ENCODE measurements at places on chromosomes 4 and X.

- DNase-seq = peak; percentile 76
Measured at GRCh38 chr4:101020956-101021355, 326.4 kb downstream of the PPP3CA start.

DNA sequence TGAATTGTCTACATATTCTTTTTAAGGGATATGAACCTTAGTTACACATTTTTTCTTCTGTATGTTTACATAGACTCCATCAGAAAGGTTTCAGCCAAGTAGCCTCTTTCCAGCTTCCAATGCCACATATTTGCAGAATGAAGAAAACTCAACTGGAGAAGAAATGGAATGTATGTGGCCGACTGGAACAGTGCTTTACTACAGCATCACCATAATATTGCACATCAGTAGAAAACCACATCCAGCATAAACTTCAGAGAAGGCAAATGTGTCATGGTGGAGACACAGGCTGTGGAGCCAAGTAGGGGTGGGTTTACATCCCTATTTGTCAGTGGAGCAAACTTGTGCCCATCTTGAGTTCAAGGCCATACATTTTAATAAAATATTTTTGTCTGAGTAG lies 204.8 kb upstream of the LDB2 start:
- peak; percentile 93 for DNase-seq

- DNase-seq = peak; percentile 15
Measured at GRCh38 chr4:154719087-154719486, 24.7 kb upstream of the LRAT start.

DNA sequence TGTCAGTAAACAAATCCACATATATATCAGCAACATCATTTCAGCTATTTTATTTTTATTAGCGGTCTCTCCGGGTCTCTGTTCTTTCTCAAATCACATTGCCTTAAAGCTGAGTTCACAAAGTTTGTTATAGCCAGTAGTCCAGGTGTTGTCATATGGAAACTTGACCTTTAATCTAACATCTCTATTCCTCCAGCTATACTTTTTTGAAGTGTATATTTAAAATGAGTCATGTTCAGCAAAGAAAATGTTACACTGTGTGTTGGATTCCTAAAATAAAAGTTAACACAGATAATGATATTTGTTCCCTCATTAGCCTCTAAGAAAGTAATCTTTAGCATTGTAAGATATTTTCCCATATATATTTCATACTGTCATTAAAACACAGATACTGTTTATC lies 63.6 kb downstream of the SMARCAD1 start:
- no peak for DNase-seq

DNA sequence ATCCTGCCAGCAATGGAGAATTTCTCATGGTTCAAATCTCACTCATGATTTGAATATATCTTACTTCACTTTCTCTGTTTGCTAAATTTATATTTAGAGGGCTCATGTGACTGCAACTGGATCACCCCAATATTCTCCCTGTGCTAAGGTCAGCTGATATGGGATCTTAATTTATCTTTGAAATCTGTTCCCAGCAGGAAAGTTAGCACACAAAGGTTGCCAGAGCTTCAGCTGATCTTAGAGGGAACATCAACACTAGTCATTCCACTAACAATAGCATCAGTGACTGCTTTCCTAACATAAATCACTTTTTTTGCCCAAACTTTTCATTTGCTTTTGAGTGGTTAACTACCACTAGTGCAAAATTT lies 1270.0 kb downstream of the ARAP2 start:
- DNase-seq = no peak

- no peak for DNase-seq
Measured at GRCh38 chr4:136861091-136861490, 671.2 kb downstream of the PCDH18 start.

DNA sequence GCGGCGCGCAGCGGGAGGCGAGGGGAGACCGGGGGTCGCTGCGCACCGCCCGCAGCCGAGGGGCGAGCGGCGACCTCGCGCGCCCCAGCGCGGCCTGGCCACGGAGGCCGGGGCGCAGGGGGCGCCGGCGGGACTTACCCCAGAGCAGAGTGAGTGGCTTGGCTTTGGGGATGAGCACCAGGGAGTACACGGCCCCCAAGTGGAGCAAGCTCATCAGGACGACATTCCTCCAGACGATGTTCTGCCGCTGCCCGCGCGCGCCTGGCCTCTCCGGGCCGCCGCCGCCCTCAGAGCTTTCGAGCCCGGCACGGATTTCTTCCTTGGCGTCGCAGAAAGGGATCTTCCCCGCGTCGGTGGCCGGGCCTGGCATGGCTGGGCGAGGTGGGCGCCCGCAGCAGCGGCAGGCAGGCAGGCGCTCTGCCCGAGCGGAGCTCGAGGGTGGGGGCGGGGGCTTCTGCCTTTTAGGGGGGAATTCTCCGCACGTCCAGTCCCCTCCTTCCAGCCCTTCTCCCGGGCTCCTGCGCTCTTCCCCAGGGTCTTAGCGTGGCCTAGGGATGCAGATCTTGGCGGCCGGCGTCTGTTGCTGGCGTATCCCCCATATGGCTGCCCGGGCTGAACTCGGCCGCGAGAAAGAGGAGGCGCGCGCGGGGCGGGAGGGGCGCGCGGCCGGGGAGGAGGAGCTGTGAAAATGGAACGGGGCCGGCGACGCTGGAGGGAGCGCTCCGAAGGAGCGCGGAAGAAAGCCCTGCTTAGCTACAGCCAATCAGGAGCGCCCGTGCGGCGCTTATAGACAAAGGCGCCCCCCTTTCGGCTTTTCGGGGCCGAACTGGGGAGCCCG lies at the start of gene SCD5:
SCD5 (minus strand) TSS at position 629 of the 838 bp plus-strand sequence; CDS start at position 370, 259 bp downstream.
- DNase-seq = peak; percentile 91

GRCh38 chrX:134688839-134689238 lies 30.6 kb upstream of the PLAC1 start:
- DNase-seq = peak; percentile 51

DNA sequence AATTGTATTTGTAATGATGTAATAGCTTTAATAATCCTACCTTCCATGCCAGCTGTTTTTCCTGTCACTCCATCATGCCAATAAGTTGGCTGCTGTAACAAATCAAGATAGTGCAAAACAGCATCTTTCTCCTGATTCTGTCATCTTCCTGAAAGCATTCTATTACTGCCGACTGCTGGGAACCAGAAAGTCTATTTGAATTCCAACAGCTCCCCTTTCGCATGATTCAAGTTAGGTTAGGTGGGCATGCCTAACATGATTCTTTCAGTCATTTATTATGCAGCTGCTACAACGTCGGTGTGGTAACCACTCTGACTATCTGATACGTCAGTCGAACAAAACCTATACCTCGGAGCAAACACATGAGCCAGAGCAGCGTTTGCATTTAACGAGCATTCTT lies 127.9 kb upstream of the DMD start:
- DNase-seq = no peak

GRCh38 chr4:148095346-148095923 lies 346.8 kb downstream of the NR3C2 start:
- DNase-seq = no peak

DNA sequence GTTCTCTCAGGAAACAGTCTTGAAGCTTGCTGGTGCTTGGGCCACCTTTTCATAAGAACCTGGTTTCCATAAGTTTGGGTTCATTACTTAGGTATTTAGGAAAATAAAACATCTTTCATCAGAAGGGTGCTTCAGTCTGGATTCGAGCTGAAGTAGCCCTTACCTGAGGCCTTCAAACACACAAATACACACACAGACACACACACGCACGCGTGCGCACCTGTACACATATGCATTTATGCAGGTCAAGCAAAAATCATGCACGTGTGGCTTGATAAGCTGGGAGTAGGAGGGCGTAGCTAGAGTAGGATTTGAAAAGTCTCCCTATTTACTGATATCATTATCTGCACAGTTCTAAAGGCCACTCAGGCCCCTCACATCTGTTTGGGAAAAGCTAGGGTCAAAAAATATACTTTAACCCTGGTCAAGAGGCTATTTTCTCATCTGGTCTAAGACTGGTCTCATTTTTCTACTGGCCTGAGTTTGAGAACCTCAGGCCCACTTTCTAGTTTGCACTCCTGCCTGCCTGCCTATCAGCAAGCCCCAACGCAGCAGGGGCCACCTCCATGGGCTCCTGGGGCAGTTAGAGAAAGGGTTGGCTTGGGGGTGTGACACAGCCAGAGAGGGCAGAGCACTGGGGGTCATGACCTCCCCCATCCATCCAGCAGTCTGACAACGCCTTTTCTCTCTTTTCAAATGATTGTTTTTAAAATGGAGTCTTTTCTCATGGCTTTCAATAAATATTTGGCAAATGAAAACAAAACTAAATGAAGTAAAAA lies 64.3 kb downstream of the RASL11B start:
- DNase-seq = no peak

DNA sequence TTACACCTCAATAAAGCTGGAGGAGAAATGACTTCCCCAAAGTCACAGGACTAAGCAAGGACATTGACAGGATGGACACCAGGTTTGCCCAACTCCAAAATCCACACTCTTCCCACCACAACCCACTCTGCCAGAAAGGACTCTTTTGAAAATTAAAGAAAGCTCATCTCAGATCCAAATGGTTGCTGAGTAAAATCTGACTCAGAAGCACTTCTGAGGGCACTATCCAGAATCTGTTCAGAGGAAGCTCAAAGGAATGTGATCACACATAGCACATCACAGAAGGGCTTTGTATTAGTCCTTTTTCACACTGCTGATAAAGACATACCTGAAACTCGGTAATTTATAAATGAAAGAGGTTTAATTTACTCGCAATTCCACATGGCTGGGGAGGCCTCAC lies 155.5 kb downstream of the RAB28 start:
- peak; percentile 38 for DNase-seq

DNA sequence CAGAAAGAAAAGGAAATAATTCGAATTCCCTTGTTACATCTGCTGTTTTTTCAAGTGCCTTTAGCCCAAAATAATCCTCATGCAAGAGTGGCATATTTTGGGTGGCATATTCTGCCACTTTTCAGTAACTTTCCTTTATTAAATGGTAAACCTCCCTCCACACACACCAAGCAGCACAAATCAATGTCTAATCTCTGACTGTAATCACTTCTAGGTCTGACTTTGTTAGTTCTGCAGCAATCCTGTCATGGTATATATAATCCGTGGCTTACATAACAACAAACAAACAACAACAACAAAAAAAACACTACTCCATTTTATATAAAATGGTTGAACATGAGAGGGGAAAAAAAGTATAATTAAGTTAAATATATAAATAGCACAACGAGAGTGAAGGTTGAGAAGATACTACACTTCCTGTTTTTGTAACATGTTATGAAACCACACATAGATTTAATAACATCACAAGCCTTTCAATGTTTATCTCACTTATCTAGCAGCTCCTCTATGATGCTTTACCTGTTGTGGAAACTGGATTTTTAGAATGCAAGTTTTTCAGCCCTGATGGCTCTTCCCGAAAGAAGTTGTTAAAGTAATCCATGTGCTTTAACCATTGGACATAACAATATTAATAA lies 715.4 kb downstream of the GRXCR1 start:
- DNase-seq = no peak

GRCh38 chr4:85126991-85127591 lies 160.6 kb upstream of the WDFY3 start:
- no peak for DNase-seq

DNA sequence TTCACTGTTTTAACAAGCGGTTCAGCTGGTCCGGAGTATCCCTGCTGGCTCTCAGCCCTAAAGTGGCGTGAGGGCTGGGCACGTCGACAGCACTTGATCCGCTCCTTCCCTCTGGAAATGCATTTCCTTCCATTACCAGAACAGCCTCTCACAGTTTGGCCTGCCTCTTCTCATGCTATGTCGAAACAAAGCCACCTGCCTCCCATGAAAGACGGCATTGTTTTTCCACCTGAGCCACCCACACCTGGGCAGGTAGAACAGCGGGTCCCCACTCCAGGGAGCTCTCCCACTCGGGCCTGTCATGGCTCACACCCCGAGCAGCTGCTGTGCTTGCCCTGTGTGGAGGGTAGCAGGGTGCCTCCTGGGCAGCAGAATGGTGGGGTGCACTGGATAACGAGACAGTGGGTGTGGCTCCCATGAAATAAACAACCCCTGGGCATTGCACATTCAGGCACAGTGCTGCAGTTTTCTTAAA lies 86.2 kb downstream of the FHDC1 start:
- DNase-seq = no peak

DNA sequence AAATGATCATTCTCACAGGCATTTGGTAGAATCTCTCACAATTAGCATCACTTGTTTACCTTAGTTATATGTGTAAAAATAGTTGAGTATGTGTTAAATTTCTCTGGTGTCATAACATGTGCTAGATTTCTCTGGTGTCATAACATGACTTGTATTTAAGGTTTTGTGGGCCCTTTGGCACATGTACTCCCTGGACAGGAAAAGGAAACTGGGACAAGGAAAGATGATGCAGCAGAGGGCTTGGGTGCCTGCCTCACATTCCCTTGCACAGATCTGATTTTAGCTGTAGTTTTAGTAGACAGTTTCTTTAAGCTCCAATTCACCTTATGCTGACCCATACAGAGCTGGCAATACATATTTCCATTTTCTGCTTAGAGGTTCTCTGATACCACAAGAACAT lies 726.0 kb downstream of the C4orf33 start:
- DNase-seq = no peak

GRCh38 chr4:182369211-182369610 lies 126.0 kb downstream of the TENM3 start:
- peak; percentile 71 for DNase-seq

DNA sequence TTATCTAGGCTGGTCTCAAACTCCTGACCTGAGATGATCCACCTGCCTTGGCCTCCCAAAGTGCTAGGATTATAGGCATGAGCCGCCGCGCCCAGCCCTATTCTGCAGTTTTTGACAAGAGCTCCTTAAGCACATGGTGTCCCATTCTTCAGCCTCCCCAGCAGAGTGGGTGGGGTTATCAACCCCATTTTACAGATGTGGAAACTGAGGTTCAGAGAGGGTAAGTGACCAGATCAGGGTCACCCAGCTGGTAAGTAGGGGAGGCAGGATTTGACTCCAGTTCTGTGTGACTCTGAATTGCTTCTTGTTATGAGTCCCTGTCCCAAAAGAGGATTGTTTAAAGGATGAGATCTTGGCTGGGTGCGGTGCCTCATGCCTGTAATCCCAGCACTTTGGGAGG lies 14.5 kb downstream of the MAN2B2 start:
- no peak for DNase-seq

- DNase-seq = no peak
Measured at GRCh38 chr4:947491-947971, 15.3 kb downstream of the TMEM175 start.

GRCh38 chr4:188201851-188202250 lies 62.6 kb downstream of the TRIML1 start:
- DNase-seq = peak; percentile 65

DNA sequence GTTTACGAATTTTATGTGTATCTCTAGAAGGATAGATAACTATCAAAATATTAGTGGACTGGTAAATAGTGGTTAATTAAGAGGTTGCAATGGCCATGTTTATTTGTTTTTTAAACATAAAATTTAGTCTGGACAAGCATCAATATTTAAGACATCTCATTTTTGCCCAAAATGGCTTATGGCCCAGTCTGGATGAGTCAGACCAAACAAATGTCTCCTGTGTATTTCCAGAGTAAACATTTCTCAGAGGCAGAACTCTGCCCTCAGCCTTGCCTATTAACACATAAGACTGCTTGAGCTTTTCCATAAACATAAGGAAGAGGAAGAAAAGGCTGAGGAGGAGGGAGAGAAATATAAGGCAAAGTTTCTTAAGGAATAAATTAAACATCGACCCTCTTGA lies 277.1 kb upstream of the DIAPH2 start:
- DNase-seq = peak; percentile 82
